Stimulated activated CD4-positive, alpha-beta T cell treated with anti-CD3 and anti-CD28 coated beads, Interleukin-12 subunit alpha, Interleukin-12 subunit beta, amount 100 ng/mL, for 24 hours (primary cell): ENCODE measurements at places on chromosomes 4 and X.

- DNase-seq: no peak
Observed at GRCh38 chrX:13498238-13498637, 71.2 kb upstream of the EGFL6 start.

- DNase-seq: no peak
Observed at GRCh38 chrX:72666451-72666850, 47.7 kb downstream of the PHKA1 start.

GRCh38 chrX:115362334-115363095, 73.0 kb downstream of the LUZP4 start:
- no peak for DNase-seq

- DNase-seq: no peak
Observed at GRCh38 chrX:107576841-107577240, 51.5 kb upstream of the PRPS1 start.

- DNase-seq: no peak
Observed at GRCh38 chrX:44997888-44998287, 124.9 kb downstream of the KDM6A start.

DNA sequence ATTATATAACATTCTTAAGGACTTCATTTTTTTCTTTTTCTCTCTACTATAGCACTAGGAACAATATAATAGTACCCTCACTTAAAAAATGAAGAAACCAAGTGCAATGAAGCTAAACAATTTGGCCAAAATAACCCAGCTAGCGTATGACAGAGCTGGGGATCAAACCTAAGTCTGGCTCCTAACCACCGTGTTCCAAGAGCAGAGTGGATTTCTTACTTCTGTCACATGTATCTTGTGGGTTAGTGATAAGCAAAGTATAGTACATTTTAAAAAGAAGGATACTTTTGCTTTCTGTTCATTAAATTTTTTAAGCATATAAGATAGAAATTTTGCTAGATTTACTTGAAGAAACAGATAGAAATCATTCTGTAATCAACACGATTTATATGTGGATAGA, 11.5 kb downstream of the LIMCH1 start:
- no peak for DNase-seq

DNA sequence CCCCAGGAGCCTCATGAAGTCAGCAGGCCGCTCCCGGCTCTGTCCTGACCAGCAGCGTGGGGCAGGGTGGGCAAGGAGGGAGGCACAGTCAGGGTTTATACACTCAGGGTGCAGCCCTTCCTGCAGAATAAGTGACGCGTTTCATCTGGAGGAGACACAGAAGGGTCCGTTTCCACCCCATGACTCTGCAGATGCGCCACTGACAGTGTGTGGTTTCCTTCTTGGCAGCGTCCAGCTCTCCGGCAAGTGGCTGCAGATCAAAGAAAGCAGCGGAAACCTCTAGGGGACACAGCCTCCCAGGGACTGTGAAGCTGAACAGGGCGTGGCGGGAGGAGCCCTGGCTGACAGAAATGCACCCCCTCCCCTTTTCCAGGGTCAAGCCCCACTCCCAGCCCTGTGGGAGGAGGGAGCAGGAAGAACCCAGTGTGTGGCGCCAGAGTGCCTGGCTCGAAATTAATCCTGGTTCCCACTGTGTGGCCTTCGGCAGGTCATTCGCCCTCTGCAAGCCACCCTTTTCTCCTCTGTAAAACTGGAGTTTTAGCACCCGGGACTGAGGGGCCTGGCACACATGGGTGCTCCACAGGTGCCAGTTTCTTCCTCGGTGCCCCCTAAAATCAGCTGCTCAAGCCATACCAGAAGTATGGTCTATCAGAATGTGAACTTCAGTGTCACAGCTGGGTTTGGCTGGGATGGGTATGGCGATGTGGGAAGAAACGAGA, 17.3 kb upstream of the TBC1D14 start:
- no peak for DNase-seq

- DNase-seq: no peak
Observed at GRCh38 chr4:42278709-42279324, 118.5 kb upstream of the SHISA3 start.

GRCh38 chr4:40585201-40585799, 44.4 kb downstream of the RBM47 start:
- DNase-seq: no peak

GRCh38 chr4:25814301-25815136, 48.3 kb downstream of the SEL1L3 start:
- DNase-seq: no peak

DNA sequence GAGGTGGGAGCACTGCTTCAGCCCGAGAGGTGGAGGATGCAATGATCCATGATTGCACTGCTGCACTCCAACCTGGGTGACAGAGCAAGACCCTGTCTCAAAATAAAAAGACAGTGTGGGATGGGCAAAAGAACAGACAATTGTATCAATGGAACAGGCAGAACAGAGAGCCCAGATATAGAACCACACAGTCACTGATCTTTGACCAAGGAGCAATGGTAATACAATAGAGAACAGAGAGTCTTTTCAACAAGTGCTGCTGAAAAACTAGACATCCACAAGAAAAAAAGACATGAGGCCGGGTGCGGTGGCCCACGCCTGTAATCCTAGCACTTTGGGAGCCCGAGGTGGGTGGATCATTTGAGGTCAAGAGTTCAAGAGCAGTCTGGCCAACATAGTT, 5.9 kb downstream of the FAM53A start:
- DNase-seq: no peak

DNA sequence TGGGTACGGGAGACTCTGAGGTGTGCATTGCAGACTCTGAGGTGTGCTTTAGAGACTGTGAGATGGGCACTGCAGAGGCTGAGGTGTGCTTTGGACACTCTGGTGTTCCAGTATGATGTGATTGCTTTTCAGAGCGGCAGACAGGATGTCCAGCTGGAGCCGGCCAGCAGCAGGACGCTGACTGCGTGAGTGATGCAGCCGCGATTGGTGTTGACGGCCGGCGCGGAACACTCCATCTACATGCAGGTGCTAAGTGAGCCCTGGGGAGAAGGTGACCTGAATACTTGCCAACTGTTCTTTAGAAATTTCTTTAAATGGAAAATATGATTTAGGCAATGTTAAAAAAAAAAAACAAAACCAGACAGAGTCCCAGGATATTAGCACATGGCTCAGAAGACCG, 103.1 kb upstream of the PPP2R3B start:
- no peak for DNase-seq

- no peak for DNase-seq
Observed at GRCh38 chrX:40772290-40772689, 36.9 kb upstream of the MED14 start.

DNA sequence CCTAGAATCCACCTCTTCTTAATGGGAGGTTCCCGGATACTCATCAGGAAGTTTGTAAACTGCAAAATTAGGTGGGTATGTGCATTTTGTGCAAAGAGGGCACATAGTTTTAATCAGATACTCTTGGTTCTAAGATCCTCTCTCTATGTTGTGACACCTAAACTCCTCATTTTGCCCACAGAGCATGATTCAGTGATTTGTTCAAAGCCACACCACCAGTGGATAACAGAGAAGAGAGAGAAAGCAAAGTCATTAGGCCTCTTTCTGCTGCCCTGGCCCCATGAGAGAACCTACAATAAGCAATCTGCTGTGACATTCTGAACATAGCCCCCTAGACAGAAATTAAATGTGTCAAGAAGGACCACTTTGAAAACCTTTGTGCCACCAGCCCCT, 72.3 kb upstream of the STIM2 start:
- no peak for DNase-seq

GRCh38 chrX:63967551-63967950, 182.5 kb upstream of the ARHGEF9 start:
- DNase-seq: no peak

GRCh38 chrX:39211501-39211900, 410.2 kb downstream of the MID1IP1 start:
- DNase-seq: no peak

- no peak for DNase-seq
Observed at GRCh38 chrX:69149466-69150280, 15.6 kb downstream of the PJA1 start.

- no peak for DNase-seq
Observed at GRCh38 chr4:82437285-82438005, 7.1 kb downstream of the ENOPH1 start.

DNA sequence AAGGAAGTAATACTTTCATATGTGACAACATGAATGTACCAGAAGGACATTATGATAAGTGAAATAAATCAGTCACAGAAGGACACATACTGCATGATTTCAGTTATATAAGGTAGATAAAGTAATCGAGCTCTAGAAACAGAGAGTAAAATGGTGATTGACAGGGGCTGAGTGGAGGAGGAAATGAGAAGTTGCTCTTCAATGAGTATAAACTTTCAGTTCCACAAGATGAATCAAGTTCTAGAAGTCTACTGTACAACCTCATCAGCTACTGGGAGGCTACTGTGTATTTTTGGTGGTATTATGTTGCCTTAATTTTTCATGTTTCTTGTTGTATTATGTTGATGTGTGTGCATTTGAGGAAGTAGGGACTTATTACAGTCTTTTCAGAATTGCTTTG, 270.9 kb upstream of the GRIA3 start:
- DNase-seq: no peak

DNA sequence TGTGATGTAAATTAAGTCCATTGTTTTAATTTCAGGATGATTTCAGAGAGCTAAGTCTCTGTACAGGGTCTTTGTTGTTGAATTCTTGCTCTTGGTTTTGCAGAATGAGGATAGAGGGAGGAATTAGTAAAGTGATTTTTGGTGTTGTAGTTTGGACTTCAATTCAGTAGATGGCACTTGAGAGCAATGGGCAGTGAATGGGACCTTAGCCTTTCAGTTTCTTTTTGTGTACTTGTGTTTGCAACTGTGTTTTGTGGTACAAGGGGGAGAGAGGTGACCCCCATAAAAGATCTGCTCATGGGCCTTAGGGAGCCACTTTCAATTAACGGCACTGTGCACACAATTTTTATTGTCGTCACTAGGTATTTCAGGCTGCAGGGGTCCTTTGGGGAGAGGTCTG, 340.0 kb downstream of the DCAF12L2 start:
- DNase-seq: no peak

- DNase-seq: no peak
Observed at GRCh38 chr4:116862592-116862991, 222.8 kb downstream of the TRAM1L1 start.

DNA sequence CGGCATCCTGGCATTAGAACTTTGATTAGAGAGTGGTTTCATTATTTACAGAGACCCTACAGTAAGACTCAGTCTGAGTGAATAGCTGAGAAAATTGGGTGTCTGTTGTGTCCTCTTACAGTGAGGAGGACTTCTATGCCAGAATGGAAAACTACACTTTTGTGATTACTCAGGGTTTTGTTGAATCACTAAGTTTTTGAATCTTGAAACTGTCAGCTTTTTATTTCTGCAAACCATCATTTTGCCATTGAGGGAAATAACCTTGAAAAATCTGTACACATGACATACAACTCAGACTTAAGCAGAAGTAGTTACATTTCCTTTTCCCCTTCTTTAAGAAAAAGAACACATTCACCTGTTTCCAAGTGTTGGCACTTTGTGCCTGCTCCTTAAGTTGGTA, 117.6 kb upstream of the RASGEF1B start:
- DNase-seq: no peak

GRCh38 chrX:114047558-114047957, 536.3 kb upstream of the HTR2C start:
- DNase-seq: no peak

DNA sequence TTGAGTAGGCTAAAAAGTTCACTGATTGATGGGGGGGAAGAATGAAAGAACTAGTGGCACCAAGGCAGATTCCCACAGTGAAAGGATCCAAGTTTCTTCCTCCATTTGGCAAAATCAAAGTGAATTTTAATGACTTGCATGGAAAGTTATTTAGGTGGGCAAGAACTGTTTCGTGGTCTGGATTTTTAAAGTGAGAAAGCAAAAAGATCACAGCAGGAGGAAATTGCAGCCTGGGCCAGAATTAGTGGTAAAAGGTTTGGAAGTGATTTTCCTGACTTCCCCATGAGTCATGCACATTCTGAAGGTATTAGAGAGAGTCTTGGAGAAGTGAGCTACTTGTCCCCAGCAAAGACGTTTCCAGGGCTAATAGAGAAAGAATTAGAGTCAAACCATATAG, 207.8 kb downstream of the ANTXR2 start:
- DNase-seq: no peak
